ENCODE measurements at places on chromosomes 12 and 14. TPM values are rescaled to one million over a fixed set of nuclear protein-coding genes. Genes with fewer than 3 reads are reported as not detected.

DNA sequence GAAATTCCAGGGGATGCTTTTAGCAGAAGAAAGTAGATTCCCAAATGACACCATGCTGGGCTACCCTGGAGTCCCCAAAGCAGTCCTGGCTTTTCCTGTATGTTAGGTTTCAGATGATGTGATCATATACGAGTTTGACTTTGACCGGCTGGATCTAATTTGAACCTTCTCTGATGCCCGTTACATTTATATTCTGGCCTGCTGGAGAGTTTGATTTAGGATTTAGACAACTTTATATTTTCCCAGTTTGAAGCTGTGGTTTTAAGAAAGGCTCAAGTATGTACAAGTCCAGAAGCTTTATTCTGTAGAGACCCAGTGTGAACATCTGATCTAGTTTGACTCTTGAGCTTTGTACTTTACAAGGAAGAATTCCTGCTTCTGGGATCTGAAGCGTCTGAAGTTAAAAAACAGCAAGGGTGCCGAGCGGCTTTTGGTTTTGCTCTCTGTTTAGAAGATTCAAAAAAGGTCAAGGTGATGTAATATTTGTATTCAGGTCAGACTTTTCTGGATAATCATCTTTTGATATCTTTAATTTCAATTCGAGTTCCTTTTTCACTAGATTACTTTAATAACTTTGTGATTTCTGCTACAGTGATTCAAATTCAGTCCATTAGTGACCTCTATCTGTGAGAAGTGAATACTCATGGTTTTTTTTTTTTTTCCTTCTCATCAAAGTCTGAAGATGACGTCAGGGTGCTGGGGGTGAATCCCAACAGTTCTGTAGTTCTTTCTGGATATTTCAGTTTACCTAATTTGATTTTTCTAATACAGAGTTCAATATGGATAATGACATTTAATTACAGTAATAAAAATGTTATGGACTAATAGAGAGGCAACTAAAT, 6.3 kb downstream of the FLRT2 start:
- DNase-seq = peak; percentile 65

- DNase-seq = no peak
Measured at GRCh38 chr12:27285403-27285802, 41.3 kb downstream of the STK38L start.

DNA sequence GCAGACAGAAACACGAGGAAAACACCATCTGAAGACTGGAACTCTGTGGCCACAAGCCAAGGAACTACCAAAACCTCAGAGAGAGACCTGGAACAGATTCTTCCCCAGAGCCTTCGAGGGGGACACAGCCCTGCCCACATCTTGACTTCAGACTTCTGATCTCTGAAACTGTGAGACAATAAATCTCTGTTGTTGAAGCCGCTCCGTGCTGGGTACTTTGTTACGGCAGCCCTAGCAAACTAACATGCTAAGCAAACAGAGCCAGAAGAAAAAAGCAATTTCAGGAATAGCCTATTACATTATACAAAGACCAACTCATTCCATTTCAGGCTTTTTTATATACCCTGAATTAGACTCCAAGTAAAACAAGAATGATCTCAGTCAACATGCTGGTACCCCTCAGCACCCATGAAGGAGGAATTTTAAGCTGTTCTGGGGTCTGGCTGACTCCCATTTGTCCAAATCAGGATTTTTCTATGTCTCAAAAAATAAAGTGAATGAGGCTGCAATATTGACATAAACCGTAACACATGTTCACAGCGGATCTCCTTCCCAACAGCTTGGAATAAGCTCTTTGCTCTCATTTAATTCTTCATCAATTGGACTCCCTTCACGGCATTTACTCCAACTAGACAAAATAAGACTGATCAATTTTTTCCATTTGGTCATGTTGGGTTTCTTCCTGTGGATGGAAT, 190.1 kb downstream of the FOXN3 start:
- no peak for DNase-seq

DNA sequence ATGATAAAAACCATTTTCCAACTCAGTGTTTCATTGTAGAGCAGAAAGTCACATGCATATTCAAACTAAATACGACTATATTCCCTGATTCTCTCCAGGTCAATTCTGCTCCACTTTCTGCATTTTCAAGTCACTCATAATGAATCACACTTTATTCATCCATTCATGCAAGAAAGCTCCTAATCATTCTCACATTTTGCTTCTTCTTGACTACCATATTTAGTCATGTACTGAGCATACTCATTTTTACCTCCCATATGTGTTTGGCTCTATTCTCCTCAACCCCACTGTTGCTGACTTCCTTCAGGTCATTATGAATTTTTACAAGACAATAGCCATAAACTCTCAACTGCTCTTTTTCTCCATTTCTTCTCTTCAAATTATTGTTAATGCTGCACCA, 43.4 kb upstream of the PIK3C2G start:
- DNase-seq = no peak

DNA sequence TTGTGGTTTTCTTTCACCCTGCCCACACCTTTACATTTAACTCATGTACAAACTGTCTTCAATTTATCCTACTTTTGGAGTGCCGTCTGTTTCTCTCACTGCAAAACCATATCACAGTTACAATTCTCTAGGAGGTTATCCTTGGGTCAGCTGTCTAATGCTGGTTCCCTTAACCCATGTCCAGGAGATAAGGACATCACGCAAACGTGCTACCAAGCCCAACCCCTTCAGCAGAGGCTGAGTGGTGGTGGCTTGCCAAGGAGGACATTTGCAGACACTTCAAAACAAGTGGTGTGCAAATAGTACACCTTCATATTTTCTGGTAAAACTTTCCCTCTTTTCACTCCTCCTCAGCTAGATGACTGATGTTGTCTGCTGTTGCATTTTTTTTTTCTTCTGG, 167.9 kb downstream of the PAX9 start:
- no peak for DNase-seq

- no peak for DNase-seq
Measured at GRCh38 chr12:122413516-122414404, 8.7 kb downstream of the CLIP1 start.

DNA sequence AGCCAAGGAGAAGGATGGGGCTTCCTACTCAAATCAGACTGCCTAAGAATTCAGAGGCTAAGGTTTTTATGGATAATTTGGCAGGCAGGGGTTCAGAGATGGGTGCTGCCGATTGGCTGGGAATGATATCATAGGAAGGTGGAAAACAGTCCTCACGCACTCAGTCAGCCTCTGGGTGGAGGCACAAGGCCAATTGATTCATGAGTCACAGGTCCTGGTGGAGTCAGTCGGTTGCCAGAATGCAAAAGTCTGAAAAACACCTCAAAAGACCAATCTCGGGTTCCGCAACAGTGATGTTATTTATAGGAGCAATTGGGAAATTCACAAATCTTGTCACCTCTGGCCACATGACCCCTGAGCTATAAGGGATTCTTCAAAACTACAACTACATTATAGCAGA, 105.5 kb downstream of the GXYLT1 start:
- no peak for DNase-seq

- no peak for DNase-seq
Measured at GRCh38 chr12:49413010-49413409, 45.7 kb downstream of the SPATS2 start.

DNA sequence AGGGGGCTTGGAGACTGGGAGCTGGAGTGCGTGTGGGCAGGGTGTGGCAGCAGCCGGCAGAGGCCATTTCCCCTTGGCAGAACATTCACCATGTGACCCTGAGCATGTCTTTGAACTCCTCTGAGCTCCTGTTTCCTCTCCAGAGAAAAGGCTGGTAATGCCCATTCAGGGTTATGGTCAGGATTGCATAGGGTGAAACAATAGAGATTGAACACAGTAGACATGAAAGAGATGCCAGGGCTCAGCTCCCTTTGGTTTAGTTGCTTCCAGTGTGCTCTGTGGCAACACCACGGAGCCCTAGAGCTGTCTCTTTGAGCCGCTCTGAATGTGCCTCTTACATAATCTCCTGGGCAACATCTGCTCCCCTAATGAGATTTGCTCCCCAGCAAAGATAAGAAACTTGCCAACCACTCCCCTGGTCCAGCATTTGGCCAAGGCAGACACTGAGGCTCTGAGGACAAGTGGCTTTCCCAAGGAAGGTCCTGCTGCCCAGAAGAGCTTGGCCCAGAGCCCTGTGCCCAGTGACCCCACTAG, 4.6 kb downstream of the IFI27 start:
- no peak for DNase-seq

GRCh38 chr12:11746940-11747716, 97.7 kb downstream of the ETV6 start:
- DNase-seq = no peak

- DNase-seq = no peak
Measured at GRCh38 chr12:108479364-108480070, 35.6 kb upstream of the FICD start.

- DNase-seq = peak; percentile 29
Measured at GRCh38 chr14:34113005-34113511, 162.2 kb upstream of the EGLN3 start.

DNA sequence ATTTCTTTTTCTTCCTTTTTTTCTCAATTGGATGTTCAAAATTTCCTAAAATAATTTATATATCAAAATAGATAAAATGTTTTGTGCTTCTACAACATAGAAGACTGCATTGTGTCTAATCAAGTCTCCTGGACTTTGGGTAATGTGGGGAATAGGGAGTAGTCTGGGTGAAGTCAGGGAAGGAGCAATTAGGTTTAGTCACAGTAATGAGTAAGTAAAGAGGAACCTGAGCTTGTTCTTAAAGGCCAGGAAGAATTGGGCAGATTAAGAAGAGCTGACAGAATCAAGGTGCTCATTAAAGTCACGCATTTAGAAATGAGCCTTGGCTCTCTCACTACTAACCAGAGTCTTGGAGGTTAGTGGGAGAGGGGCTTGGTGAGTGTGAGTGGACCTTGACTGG, 233.3 kb upstream of the SSTR1 start:
- DNase-seq = no peak

DNA sequence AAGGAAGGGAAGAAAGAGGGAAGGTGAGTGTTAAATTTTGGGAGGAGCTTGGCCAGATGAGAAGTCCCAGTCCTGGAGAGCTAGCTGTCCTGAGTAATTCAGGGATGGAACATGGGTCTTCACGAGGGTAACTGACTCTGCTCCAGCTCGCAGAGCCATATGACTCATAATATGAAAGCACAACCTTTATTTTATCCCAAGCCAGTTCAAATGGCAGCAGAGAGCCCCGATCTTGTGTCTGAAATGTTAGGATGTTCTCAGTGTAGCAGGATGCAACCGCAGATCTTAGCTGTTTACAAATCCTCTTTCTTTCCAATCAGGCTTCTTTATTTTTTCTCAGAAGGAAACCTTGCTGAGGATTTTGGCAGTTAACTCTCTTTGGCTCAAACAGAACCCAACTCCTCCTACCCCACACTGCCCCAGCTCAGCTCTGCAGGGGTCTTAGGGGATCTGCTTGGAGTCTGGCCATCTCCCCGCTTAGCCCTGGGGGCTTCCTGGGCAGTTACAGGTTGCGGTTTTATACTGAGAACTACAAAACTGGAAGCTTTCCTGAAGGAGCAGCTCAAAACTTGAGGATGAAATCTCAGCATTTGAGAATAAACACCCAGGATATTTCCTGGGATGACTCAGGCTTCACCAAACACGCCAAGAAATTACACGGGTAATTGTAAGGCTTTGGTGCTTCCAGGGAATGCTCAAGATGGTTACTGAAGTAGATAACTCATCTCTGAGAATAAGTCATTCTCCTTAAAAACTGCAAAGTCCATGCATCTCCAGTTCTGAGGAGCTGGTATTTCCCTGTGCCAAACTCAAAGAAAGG, 92.5 kb downstream of the VCPKMT start:
- no peak for DNase-seq

GRCh38 chr12:26691234-26691970, 141.6 kb downstream of the ITPR2 start:
- DNase-seq = peak; percentile 59

DNA sequence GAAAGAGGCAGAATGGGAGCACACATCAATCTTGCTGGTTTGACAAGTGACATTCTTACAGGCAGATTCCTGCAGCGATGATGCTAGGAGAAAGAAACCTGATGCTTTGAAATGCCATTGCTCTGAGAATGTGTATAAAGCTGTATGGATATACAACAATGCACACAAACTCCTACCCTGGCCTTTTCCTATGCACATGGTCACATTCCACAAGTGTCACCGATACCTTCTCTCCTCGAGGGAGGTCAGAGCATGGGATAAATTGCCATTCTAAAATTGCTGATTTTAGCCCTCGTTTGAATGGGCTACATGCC, 11.9 kb downstream of the FGF6 start:
- DNase-seq = no peak

DNA sequence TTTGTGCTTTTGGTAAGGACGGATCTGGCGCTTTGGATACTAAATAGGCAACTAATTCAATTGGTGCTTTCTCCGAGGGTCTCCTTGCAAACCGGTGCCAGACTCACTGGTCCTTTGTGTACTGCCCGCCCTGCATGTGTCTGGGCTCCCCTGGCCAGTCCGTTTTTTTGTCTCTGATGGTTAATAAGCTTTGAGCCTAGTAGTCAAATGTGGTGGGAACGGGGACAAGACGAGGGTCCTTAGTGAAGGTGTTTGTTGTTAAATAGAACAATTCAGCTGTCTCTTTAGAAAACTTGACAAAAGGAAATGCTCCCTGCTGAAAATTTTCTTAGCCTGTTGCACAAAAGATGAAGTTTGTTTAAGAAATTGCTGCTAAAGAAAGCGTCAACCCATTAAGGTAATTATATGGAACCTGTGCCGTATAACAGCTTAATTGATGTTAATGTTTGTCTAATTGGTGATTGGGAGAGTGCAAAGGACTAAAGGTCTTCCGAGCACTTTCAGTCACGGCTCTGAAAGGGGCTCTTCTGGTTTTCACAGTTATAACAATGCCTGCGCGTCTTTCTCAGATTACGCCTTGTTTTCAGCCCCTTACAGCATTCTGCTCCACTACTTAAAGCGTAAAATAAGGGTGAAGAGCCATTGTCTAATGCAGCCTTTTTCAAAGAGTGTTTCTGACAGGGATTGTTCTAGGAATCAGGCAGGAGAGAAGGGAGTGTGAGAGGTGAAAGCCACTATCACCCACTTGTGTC, 537.4 kb downstream of the PRKD1 start:
- no peak for DNase-seq

GRCh38 chr12:118102070-118102469, 1.7 kb downstream of the VSIG10 start:
- DNase-seq = no peak

The DHRS2 gene
- total RNA-seq = 0.84 TPM

The ATN1 gene
- 10.5 TPM for total RNA-seq

The SLC17A8 gene
- total RNA-seq = not detected

The CCDC91 gene
- 15.5 TPM for total RNA-seq

The CLBA1 gene
- total RNA-seq = 9.1 TPM

The KERA gene
- not detected for total RNA-seq

Measured in NCI-H460 (cell line).